ENCODE measurements at places on chromosomes 6 and 20. TPM values are rescaled to one million over a fixed set of nuclear protein-coding genes. Genes with fewer than 3 reads are reported as not detected.

Gene PPIL6
- 1.3 TPM for total RNA-seq

GRCh38 chr20:5471368-5471767 is 154.6 kb upstream of the PROKR2 start:
- DNase-seq = no peak

- DNase-seq = no peak
These were observed 41.9 kb upstream of the CALHM6 start for GRCh38 chr6:116419069-116419786.

DNA sequence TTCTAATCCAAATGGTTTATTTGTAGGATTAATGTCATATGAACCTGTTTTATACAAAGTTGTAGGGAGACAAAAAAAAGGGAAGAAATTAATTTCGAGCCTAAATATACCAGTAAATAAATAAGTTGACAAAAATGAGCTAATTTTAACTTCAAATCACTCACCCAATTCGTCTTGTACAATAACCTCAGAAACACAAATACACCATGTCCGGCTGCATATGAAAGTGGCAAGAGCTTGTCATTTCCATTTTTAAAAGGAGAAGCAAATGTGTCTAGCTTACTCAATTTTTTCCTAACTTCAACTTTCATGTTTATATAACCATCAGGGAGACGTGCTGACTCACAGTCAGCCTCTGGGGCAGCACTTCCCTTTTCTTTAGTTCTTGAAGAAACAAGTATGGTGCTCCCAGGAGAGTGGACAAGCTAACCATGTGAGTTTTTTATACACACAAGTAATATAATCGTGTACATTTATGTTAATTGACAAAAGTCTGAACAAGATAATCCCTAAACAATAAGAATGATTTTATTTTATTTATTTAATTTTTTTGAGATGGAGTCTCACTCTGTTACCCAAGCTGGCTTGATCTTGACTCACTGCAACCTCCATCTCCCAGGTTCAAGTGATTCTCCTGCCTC is 55.5 kb upstream of the SGK1 start:
- DNase-seq = no peak

- DNase-seq = no peak
These were observed 62.4 kb upstream of the MRPS10 start for GRCh38 chr6:42279966-42280629.

DNA sequence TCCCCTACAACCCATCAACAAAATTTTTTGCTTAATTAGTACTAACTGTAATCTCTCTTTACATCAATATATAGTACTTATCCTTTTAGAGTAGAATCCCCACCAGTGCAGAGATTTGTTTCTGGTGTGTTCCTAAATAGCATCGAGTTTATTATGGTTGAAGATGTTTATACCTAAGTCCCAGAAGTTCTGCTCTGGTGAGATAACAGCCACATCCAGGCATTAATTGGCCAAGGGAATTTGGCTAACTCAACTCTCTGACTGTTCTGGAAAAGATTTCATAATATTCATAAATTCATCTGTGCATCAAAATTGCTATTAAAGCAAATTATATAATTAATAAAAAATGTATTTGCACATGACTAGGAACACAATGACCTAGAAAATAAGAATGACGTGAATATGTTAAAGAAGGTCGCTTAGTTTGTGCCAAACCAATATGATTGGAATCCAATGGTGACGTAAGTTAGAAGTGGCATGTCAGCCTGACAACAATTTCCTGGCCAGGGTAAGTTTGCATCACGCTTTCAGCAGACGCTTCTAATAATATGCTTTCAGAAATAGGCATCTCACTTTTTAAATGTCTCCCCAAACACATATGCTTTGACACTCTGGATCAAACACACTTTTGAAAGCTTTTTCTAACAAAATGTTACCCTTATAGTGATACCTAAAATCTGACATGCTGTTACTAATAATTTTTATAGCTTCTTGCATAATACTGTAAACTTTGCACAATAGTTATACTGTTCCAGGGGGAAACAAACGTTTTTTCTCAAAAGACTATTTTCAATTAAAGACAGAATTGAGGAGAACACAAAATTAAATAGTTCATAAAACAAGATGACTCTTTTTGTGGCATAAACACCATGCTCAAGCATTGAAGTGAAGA is 236.7 kb downstream of the TENT5A start:
- no peak for DNase-seq

- no peak for DNase-seq
These were observed 141.5 kb upstream of the AGPAT4 start for GRCh38 chr6:161415302-161415855.

DNA sequence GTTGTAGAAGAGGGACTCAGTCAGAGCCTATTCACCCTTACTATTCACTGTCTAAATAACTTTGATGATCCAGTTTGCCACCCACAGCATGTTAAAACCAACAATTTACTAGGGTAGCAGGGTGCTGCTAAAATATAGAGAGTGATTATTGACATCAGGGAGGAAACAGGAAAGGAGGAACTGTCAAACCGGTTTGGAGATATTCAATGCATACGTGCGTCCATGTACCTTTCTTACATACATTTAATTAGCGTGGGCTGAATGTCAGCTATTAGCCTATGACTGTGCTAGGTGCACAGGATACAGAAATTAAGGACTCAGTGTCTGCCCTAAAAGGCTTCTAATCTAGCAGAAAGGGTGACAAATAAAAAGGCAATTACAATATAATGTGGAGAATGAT is 57.2 kb downstream of the IL20RA start:
- no peak for DNase-seq

DNA sequence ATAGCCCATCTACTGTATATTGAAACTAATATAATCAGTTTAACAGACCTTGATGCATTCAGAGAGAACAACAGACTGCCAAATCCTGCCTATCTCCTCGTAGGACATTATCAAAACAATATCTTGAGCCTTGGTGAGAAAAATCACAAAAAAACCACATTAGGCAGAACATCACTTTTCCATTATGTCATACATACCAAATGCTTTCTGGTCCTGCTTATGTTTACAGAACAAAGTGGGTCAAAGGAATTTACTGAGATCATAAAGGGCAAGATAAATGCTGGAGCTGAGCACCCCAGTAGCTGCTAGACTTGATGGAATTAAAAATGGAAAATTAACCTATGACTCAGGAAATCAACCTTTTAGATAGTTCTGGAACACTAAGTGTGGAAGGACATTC is 195.3 kb upstream of the KCNK16 start:
- no peak for DNase-seq

DNA sequence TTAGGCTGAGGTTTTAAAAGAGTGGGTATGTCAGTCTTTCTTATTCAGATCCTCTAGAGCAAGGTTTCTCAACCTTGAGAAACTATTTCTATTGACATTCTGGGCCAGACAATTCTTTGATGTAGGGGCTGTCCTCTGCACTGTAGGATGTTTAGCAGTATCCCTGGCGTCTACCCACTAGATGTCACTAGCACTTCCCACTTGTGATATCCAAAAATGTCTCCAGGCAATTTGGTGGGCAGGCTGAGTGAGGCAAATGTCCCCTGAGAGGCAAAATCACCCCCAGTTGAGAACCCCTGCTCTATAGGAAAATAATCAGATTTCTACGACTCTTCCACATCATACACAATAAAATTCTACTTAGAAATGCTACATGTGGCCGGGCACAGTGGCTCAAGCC is 7.7 kb upstream of the ZKSCAN8 start:
- no peak for DNase-seq

Measured in naive thymus-derived CD8-positive, alpha-beta T cell (primary cell).